ENCODE measurements at places on chromosomes 16 and 17.

- no peak for DNase-seq
Measured at GRCh38 chr17:78962345-78962983, 17.3 kb downstream of the LGALS3BP start.

GRCh38 chr16:73083271-73083670, 35.3 kb upstream of the ZFHX3 start:
- DNase-seq = no peak

DNA sequence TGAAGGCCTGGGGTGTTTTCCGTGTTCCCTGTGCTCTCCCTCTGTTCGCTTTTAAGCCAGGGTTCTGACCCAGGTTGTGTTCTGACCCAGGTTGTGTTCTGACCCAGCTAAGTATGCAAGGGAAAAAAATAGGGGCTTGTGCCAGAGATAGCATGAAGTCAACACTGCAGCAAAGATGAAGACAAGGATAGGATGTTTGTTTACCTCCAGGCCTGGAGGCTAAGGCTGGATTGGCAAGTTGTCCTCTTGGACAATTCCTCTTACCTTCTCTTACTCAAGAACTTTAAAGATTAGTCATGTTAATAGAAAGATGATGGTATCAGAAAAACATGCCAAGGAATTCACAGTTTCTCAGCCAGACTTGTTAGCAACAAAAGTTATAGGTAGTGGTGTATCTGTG, 19.4 kb downstream of the LYRM9 start:
- DNase-seq = no peak

DNA sequence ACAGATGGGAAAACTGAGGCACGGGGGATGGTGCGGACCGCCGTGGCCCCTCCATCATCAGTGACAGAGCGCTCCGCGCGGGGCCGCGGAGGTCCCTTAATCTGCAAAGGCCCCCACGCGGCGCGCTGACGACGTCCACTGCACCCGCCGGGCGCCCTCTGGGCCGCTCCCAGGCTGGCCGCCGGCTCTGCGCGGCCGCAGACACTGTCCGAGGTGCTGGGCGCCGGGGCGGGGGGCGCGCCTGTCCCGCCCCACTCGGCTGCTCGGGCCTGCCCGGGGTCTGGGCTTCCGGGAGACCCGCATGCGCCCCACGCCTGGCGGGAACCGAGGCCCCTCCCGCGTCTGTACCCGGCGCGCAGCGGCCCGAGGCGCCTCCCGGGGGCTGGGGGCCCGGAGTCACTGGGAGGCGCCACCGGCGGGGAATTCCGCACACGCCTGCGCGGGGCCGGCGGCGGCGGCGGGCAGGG, 550 bp upstream of the RNF213 start:
- DNase-seq = no peak

GRCh38 chr17:48722915-48723422, at the start of gene PRAC2:
TSS of gene PRAC2 (plus strand) at chr17:48723185. CDS start at chr17:48724411, 1,226 bp downstream.
- DNase-seq = no peak

GRCh38 chr16:70712942-70713341, 27.1 kb upstream of the MTSS2 start:
- DNase-seq = no peak

GRCh38 chr16:73764321-73764720, 532.3 kb upstream of the PSMD7 start:
- DNase-seq = no peak

DNA sequence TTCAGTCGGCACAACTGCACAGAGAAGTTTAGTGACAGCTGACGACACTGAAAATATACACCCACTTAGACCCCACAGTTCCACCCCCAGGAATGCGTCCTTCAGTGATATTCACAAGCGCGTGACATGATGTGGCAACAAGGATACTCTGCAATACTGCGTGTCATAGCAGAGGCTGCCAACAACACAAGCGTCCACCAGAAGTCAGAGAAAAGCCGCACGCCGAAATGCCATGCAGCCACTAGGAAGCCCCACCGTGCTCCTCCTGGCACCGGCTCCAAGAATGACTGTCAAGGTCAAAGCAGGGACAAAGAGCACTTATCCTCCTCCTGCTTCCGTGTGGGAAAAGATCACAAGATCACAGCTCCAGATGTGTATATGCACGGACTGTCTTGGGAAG, 3.5 kb downstream of the ATP2A3 start:
- peak; percentile 31 for DNase-seq

DNA sequence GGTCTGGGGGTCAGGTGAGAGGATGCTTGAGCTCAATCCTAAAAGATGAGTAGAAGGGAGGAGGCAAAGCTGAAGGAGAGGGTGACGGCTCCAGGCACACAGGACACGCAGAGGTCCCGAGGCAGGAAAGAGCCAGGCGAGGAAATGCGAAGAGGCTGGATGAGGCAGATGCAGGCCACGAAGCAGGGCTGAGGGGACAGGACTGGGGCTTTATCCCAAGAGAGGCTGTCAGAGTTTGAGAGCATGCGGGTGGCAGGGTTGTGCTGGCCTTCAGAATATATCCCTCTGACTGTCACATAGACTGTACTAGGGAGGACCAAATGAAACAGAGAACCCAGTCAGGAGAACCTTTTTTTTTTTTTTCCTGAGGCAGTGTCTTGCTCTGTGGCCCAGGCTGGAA, 100.2 kb downstream of the RMI2 start:
- no peak for DNase-seq

- DNase-seq = no peak
Measured at GRCh38 chr16:20515688-20516090, 60.5 kb downstream of the ACSM2B start.

DNA sequence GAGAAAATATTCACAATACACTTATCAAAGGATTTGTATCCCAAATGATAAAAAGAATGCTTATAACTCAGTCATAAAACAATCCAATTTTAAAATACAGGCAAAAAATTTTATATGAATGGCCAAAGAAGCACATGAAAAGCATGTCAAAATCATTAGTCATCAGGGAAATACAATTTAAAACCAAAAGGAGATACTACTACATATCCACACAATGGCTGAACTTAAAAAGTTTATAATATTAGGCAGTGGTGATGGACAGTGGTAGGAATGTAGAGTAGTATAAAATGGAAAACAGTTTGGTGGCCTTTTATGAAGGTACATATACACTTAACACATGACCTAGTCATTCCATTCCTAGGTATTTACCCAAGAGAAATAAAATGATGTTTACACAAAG, 12.2 kb downstream of the CMC2 start:
- no peak for DNase-seq

DNA sequence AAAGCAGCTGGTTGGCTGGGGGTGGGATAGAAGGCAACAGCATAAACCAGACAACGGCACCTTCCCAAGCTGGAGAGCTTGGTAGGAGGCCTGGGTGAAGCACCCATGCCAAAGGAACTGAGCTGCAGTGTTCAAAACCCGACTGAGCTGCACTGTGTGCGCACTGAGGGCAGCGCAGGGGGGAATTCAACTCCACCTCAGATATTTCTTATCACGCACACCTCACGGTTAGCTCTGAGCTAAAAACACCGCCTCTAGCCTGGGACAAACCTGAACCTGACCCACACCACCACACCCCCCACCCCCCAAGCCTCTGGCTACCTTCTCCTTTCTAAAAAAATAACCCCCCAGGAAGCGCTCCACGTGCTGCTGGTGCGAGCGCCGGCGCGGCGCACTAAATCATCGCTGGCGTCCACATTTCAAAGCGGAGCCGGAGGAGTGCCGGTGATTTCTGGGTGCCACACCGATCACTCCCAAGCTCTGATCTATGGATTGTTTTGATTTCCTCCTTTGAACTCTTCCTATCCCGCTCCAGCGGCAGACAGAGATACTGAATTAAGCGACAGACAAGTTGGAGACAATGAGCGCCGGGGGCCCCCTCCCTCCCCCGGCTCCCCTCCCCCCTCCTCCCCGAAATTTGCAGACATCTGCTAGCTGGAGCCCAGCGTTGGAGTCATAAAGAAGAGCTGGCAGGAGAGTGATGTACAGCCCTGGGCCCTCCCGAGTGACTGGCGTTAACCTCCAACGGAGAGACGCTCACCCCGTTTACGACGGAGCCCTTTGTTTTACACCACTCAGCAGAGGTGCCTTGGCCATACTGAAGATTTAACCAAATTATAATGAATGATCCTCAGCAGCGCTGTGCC, 85.0 kb downstream of the NOG start:
- no peak for DNase-seq

DNA sequence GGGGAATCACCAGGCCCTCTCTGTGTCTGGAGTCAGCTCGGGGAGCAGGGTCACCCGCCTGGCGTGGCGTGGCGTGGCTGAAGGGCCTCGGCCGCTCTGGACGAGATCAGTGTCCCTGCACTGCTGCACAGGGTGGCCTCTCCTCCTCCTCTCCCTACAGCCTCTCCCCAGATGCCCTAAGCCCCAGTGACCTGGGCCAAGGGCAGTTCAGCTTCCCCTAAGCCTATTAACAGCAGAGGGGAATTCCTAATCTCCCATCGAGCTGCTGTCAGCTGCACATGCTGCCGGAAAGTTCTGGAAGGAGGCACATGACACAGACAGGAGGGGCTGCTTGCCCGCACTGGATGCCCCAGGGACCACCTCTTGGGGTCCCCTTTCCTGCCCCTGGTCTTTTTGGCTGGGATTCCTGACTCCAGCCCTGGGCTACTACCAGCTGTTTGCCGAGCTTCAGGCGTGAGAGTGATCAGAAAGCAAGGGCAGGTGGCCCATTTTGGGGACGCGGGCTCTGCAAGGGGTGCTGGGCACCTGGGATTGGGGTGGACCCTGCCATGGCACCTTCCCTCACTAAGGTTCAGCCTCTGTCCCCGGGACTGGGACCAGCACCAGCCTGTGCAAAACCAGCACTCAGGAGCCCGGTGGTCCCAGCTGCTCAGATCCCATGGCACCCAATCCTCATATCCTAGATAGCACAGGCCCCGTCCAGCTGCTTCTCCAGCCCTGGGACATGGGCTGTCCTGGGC, 794 bp downstream of the PDE6G start:
- DNase-seq = no peak

- DNase-seq = no peak
Measured at GRCh38 chr16:88855736-88856121, 1.0 kb downstream of the GALNS start.

DNA sequence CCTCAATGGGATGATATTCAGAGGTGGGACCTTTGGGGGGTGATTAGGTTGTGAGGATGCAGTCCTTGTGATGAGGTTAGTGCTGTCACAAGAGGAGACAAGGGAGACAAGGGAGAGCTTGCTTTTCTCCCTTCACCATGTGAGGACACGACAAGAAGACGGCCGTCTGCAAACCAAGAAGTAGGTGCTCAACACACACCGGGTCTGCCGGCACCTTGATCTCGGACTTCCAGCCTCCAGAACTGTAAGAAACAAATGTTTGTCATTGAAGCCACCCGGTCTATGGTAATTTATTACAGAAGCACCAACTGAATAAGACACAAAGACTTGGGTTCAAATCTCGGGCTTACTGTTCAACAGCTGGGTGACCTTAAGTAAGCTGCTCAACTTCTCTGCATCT, 64.9 kb downstream of the MPHOSPH6 start:
- DNase-seq = no peak

DNA sequence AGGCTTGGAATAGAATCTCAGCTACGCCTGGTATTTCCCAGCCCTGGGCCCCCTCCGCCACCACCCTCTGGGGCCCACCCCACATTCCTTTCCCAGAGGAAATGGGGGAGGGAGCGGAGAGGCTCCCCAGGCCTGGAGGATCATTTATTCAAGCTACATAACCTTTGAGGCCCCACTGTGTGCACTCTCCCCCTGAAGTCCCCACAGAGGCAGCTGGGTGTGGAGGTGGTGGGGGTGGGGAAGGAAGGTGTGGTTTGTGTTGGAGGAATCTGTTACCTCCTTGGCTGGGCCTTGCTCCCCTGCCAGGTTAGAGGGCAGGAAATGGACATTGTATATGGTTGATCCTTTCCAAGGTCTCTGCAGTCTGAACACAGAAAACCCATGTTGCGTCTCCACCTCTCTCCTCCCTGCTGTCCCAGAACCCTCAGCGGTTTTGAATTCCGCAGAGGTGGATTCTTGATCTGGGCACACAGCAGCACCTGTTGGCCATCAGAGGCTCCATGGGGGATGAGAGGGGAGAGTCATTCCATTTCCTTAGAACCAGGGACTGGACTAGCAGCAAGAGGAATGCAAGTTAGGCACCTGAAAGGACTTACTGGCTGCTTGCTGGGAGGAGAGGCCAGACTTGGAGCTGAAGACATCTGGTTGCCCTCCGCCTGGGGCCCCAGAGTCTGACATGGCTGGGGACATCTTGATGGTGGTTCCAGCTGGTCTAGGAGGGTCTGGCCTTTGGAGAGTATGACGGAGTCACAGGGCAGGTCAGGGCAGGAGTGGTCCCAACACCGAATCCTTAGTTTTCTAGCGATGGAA, 23.0 kb downstream of the ARHGAP23 start:
- DNase-seq = no peak

- DNase-seq = no peak
Measured at GRCh38 chr16:58026705-58027160, 1.2 kb downstream of the MMP15 start.

- no peak for DNase-seq
Measured at GRCh38 chr16:7983676-7984075, 606.6 kb downstream of the TMEM114 start.

DNA sequence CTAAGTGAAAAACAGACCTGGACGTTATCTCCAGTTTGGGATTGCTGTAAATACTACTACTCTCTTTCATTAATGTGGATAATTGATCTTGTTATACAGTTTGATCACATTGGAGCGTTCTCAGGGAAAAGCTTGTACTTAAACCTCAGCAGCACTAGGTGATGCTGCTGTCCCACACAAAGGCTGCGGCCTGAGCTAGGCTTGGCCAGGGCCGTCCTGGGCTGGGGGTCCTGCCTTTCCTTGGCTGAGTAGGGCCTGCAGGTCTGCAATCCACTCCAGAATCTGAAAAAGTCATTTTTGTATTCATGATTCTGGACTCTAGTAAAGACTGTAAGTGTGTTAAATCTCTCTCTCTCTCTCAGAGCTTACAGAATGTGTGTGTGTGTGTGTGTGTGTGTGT, 23.7 kb upstream of the PMFBP1 start:
- DNase-seq = no peak

- DNase-seq = no peak
Measured at GRCh38 chr17:39364236-39365025, 37.0 kb downstream of the FBXL20 start.

DNA sequence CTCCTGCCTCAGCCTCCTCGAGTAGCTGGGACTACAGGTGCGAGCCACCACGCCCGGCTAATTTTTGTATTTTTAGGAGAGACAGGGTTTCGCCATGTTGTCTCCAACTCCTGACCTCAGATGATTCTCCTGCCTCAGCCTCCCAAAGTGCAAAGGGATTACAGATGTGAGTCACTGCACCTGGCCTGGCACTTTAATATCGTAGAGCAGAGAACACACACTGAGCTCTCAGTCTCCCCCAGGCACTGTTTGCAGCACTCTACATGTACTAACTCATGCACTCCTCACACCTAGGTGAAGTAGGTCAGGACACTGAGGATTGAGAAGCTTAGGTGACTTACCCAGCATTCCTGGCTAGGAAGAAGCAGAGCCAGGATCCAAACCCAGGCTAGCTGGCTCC, 15.0 kb downstream of the C17orf100 start:
- DNase-seq = no peak

DNA sequence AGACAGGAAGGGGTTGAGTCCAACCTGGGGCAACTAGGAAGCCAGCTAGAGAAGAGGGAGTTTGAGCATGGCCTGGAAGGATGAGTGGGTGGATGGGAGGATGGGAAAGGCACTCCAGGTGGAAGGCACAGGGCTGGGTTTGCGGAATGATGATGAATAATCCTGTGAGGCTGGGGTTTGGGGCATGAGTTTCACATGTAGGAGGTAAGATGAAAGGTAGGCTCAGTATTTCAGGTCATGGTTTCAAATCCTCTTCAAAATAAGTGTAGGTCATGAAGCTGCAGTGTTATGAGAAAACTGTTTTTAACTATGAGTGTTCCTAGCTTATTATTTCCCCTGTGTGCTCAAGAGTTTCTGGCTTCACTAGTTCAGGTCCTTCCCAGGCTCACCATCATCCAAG, 130.3 kb downstream of the SKAP1 start:
- no peak for DNase-seq

Data from caudate nucleus (tissue), 63 donors.